ENCODE measurements at places on chromosomes 2 and 18.
A peak's percentile ranks its signal among the peaks of the same experiment; 100 is the strongest.

- DNase-seq: no peak
Observed at GRCh38 chr2:84158605-84159004, 300.5 kb downstream of the SUCLG1 start.

GRCh38 chr2:216774620-216775019 is 79.3 kb upstream of the IGFBP5 start:
- no peak for DNase-seq

- peak; percentile 53 for DNase-seq
Observed at GRCh38 chr2:197498937-197499593, 575 bp downstream of the HSPD1 start.

DNA sequence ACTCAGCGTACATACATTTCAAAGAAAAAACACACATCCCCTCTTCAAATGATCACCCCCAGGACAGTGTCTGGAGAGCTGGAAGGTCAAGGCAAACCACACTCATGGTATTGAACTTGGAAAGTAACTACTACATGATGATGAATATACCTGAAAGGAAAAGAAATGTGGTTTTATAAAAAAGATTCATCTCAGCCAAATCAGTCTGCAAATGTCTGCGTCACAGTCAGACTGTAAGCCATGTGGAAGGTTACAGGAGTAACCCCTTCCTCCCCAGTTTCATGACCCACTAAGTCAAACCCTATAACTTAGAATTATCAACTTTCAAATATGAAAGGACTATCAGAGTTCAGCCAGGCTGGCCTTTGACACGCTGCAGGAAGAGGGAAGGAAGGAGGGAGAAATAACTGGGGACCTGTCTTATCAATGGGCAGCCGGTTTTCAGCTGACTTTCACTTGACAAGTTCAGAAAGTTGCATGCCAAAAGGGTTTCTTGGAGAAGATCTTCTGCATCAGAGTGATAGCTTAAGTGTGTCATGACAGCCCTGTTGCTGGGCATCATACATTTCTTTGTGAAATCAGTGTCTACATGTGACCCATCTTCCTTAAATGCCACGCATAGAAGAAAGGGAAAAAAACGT is 7.0 kb upstream of the BMP10 start:
- no peak for DNase-seq

DNA sequence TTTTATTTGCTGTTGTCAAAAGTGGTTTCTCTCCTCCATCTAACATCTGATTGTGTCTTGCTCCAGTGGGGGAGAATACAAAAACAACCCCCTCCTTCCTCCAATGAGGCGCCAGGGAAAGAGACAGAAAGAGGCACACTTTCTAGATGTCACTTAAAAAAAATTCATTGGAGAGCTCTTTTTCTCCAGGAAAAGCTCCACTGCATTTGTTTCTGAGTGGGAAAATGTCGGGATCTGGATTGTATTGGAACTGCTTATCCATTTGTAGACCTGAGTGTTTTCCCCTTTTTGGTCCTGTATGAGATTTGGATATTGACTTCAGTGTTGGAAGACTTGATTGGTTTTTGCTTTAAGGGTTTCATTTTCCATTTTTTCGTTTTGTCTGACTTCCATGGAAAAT is 995 bp downstream of the MBD5 start:
- DNase-seq: no peak

- no peak for DNase-seq
Observed at GRCh38 chr2:200288670-200289429, 17.6 kb upstream of the SPATS2L start.
